Upper lobe of left lung (tissue), 6 donors: ENCODE measurements at places on chromosomes 1 and 21. TPM values are rescaled to one million over a fixed set of nuclear protein-coding genes. Genes with fewer than 3 reads are reported as not detected.

Gene ZNF695
- total RNA-seq, result 0.10 TPM

Gene SLC26A9
- 31.9 TPM for total RNA-seq

Gene G0S2
- 108 TPM for total RNA-seq

Gene C1orf174
- 18.7 TPM for total RNA-seq

Gene RAB3B
- not detected for total RNA-seq

DNA sequence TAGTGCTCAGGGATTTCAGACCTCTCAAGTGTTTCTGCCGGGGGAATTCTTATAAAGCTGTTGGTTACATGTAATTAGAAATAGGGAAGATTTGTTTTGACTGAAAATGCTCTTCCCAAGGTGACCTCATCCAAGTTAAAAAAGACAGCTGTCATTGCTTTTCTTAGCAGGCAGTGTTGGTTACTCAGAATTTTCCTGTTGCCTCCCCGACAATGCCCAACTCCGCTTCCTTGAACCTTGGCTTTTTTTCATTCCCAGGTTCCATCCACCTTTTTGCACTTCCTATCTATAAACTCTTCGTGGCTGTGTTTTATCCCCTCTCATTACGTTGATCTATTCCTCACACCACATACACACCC, 825 bp upstream of the DPH5 start:
- H3K27ac ChIP-seq, result peak overlapping the region; percentile 93
- DNase-seq, result no peak
- H3K4me1 ChIP-seq, result peaks cover 19% of the 10 kb centered on the region
- no peaks in the 10 kb centered on the region for H3K36me3 ChIP-seq

DNA sequence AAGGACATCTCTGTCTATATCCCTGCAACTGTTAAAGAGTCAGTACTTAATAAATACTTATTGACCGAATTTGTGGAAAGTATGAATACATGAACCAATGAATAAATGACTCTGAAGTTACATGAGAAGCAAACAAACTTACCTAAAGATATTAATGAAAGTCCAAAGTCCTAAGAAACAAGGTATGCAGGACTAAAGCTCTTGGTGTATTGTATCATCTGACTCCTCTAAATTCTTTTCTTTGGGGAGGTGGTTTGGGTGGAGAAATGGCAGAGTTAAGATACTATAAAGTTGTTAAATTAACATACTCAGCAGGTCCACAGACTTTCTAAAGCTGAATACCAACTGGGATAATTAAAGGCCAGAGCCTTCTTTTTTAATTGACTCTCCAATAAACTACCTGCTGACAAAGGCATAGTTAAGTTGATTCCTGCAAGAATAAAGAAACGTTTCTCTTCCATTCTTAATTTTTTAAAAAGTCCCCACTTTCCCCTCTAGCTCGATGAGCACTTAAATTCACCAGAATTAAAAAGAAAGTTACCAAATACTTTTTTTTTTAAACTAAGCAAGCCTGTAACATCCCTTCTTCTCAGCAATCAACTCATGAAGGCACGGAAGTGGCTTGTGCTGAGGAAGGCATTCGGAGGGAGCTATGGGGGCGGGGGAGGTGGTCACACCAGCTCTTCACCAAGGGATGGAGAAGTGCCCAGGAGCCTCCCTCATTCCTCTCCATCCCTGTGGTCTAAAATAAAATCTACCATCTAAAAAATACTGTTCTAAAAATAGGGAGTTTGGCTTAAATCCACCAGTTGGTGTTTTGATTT, 61.1 kb downstream of the GADD45A start:
- no peak for DNase-seq
- no peaks in the 10 kb centered on the region for H3K36me3 ChIP-seq
- peaks cover 30% of the 10 kb centered on the region for H3K4me1 ChIP-seq

GRCh38 chr1:55064071-55064581, 24.8 kb downstream of the PCSK9 start:
- H3K4me3 ChIP-seq, result no peak overlapping the region
- peaks cover 20% of the 10 kb centered on the region for H3K4me1 ChIP-seq
- no peak overlapping the region for H3K27ac ChIP-seq
- H3K27me3 ChIP-seq, result no peaks in the 10 kb centered on the region
- peaks cover 21% of the 10 kb centered on the region for H3K36me3 ChIP-seq
- DNase-seq, result no peak

GRCh38 chr1:202210385-202210784, 16.8 kb downstream of the LGR6 start:
- no peak overlapping the region for H3K27ac ChIP-seq
- H3K27me3 ChIP-seq, result no peaks in the 10 kb centered on the region
- no peaks in the 10 kb centered on the region for H3K36me3 ChIP-seq
- H3K4me3 ChIP-seq, result no peak overlapping the region

GRCh38 chr21:35303085-35303484, 254.0 kb upstream of the RUNX1 start:
- H3K4me1 ChIP-seq, result no peaks in the 10 kb centered on the region
- no peak for DNase-seq
- no peak overlapping the region for H3K4me3 ChIP-seq
- H3K27ac ChIP-seq, result no peak overlapping the region

GRCh38 chr1:31248276-31248675, 8.6 kb upstream of the NKAIN1 start:
- H3K36me3 ChIP-seq, result no peaks in the 10 kb centered on the region
- H3K4me3 ChIP-seq, result no peak overlapping the region
- DNase-seq, result no peak
- no peak overlapping the region for H3K27ac ChIP-seq
- no peaks in the 10 kb centered on the region for H3K4me1 ChIP-seq

DNA sequence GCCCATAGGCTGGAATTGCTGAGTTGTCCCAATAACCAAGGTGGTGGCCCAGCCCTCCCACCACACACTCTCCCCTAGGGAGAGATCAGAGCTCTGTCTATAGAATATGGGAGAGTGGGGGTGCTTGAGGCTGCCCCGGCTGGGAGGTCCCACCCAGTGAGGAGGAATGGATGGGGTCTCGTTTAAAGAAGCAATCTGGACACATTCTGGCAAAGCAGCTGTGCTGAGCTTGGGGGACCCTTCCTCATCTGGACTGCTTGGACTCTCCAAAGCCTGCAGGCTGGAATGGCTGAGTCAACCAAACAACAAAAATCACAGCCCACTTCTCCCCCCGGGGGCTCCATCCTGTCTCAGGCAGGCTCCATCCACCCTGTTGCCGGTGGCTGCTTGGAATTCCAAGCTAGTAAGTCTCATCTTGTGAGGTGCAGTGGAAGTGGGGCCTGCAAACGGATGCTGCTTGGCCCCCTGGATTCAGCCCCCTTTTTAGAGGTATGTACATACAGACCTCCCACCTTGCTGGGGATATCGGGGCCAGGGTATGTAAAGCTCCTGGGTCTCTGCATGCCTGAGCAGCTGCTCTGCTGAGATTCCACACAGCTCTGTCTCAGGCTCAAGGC, 67.1 kb upstream of the FAM78B start:
- H3K4me1 ChIP-seq, result no peaks in the 10 kb centered on the region
- H3K36me3 ChIP-seq, result no peaks in the 10 kb centered on the region
- H3K27ac ChIP-seq, result no peak overlapping the region
- no peak for DNase-seq
- no peaks in the 10 kb centered on the region for H3K27me3 ChIP-seq

DNA sequence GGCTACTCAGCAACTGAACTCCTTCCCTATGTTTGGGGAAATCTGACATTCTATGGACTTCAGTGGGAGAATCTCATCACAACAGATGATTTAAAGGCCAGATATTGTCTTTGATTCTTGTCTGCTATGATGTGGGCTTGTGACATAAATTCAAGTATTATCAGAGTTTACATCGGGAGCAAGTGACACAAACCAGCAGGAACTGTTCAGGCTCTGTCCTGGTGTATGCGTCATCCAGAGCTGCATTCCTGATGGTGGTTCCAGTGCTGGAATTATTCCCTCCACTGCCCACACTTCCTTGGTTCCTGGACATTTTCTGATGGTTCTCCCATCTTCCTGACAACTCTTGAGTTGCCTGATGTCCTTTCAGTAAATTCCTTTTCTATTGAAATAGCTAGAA, 10.8 kb upstream of the LSM10 start:
- H3K4me1 ChIP-seq, result no peaks in the 10 kb centered on the region
- DNase-seq, result no peak
- no peak overlapping the region for H3K27ac ChIP-seq
- H3K27me3 ChIP-seq, result no peaks in the 10 kb centered on the region
- H3K36me3 ChIP-seq, result no peaks in the 10 kb centered on the region

- H3K4me1 ChIP-seq, result peaks cover 31% of the 10 kb centered on the region
- DNase-seq, result peak; percentile 82
- no peaks in the 10 kb centered on the region for H3K36me3 ChIP-seq
- H3K4me3 ChIP-seq, result no peak overlapping the region
Observed at GRCh38 chr21:42258150-42258884, 39.4 kb downstream of the ABCG1 start.

DNA sequence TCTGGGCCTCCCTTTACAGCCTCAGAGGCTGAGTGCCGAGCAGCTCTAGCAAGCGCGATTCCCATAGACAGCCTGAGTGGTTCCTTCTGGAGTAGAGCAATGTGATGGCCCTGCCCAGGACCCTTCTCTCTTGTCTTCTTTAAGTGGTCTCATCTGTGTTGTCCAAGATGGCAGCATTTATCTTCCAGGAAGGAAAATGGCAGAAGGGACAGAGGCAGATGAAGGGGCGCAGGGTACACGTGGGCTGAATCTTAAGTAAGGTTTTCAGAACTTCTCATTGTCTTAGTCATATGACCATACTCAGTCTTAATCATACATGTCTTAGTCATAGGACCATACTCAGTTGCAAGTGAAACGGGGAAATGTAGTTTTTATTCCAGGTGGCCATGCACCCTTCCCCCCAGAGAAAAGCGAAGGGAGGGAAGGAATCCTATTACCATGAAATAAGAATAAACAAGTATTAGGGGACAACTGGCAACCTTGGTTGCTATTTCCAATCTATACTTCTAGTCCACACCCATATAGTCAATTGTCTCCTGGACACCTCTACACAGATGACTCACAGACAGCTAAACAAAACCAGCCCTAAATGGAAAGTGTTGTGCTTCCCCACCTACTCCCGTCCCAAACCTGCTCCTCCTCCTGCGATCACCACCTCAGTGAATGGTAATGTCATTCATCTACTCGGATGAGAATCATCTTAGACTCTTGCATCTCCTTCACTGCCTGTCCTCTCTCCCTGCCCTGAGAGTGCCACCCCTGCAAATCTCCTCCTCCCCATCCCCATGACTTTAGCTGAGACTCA, 13.3 kb downstream of the OVAAL start:
- no peaks in the 10 kb centered on the region for H3K27me3 ChIP-seq
- H3K27ac ChIP-seq, result no peak overlapping the region
- H3K36me3 ChIP-seq, result no peaks in the 10 kb centered on the region
- H3K4me3 ChIP-seq, result no peak overlapping the region

DNA sequence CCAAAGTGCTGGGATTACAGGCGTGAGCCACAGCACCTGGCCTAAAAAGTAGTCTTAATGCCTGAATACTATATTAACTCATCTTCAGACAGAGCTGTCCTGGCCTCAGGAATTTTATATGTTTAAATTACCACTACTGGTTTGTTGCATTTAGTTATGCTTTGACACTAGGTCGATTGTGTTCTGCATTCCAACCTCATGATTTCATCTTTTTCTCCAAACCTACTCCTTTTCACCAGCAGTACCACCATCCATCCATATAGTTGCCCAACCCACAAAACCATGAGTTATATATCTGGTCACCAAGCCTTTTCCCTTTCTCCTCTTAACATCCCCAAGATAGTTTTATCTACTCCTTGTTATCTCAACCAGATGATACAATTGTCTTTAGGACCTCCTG, 22.6 kb downstream of the FMO5 start:
- no peak overlapping the region for H3K4me3 ChIP-seq
- no peak for DNase-seq

GRCh38 chr1:35180776-35181374, 12.1 kb downstream of the SFPQ start:
- no peak overlapping the region for H3K4me3 ChIP-seq
- H3K4me1 ChIP-seq, result peaks cover 14% of the 10 kb centered on the region
- peaks cover 100% of the 10 kb centered on the region for H3K36me3 ChIP-seq
- no peaks in the 10 kb centered on the region for H3K27me3 ChIP-seq
- H3K27ac ChIP-seq, result no peak overlapping the region
- DNase-seq, result no peak

- no peak overlapping the region for H3K27ac ChIP-seq
- no peaks in the 10 kb centered on the region for H3K4me1 ChIP-seq
- H3K27me3 ChIP-seq, result no peaks in the 10 kb centered on the region
- DNase-seq, result no peak
- no peaks in the 10 kb centered on the region for H3K36me3 ChIP-seq
Observed at GRCh38 chr1:79568411-79568810, 561.9 kb upstream of the ADGRL4 start.

- no peak for DNase-seq
- H3K27ac ChIP-seq, result no peak overlapping the region
- no peaks in the 10 kb centered on the region for H3K27me3 ChIP-seq
- no peaks in the 10 kb centered on the region for H3K36me3 ChIP-seq
- H3K4me3 ChIP-seq, result no peak overlapping the region
Observed at GRCh38 chr1:118154220-118154619, 30.8 kb downstream of the SPAG17 start.

DNA sequence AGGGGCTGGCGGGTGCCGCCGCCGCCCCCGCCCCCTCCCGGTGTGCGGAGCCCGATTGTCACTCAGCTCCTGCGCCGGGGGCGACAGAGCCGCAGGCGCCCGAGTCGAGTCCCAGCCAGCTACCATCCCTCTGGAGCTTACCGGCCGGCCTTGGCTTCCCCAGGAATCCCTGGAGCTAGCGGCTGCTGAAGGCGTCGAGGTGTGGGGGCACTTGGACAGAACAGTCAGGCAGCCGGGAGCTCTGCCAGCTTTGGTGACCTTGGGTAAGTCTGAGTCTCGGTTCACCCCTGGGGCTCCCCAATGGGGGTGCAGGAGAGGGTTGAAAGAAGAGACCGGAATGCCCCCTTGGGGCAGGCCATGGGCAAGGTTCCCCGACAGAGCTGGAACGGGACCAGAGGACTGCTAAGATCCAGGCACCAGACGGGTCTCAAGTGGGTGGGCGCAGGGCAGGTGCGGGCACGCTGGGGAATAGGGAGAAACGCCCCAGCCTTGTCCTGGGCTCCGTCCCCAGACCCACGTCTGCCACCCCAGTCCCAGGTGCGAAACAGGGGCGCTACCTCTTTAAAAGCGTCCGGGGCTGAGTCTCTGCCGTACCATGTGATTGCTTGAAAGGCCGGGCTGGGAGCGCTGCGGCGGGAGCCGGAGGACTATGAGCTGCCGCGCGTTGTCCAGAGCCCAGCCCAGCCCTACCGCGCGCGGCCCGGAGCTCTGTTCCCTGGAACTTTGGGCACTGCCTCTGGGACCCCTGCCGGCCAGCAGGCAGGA, at the start of gene ADORA1:
TSS of gene ADORA1 (plus strand) at position 61 of the 765 bp plus-strand sequence. CDS start 1,116 bp downstream, outside the sequence.
- H3K4me3 ChIP-seq, result peak within 1 kb of the TSS; percentile 37
- H3K36me3 ChIP-seq, result no peaks in the 10 kb centered on the region
- H3K27ac ChIP-seq, result peak within 1 kb of the TSS; percentile 8
